ENCODE measurements at places on chromosomes 16 and 17.

DNA sequence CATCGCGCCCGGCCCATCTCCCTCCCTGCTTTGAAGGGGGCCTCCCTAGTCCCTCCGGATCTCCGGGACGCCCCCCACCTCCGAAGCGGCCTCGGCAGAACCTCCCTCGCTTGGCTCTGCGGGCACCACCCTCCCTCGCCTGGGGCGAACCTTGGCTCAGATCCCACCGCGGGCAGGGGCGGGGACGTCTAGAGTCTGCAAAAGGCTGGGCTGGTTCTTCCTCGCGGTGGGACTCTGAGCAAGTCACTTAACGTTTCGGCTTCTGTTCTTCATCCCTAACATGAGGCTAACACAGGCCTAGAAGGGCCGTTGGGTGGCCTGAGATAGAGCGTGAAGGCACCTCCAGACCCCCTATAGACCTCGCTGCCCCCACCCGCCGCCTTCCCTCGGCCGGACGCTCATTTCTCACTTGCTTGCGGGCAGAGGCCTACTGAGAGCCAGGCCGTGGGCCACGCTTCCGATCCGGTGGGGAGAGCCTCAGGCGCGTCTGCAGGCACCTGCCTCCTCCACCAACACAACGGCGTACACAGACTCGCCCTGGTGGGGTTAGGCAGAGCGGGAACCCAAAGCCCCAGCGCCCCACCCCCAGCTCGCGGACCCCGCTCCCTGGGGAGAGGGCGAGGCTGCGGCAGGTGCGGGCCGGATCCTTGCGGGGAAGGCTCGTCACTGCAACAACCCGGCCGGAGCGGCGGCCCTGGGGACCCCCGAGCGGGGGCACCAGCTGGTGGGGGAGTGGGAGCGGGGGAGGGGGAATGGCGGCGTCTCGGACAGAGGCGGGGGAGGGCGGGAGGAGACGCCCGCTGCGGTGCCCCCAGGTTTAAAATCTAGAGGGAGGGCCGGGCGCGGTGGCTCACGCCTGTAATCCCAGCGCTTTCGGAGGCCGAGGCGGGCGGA lies 5.4 kb downstream of the MYO1C start:
- DNase-seq: peak; percentile 19

DNA sequence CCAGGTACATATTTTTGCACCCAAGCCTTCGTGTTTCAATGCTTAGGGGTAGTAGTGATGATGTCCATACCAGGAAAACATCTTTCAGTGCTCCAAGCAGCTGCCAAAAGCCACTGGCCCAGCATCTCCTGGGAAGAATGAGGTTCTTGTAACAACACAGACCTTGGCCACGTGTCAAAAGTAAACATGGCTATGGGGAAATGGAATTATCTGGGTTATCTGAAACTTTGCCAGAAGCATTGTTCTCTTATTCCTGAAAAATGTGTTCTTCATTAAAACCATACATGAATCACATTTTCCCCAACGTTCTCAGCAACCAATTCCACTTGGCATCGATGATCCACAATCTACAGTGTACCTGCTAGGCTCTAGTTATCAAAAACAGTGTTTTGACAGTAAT lies 524.2 kb upstream of the EEF2KMT start:
- DNase-seq: no peak

- DNase-seq: no peak
These were observed 299.3 kb downstream of the XYLT1 start for GRCh38 chr16:17171250-17172143.

DNA sequence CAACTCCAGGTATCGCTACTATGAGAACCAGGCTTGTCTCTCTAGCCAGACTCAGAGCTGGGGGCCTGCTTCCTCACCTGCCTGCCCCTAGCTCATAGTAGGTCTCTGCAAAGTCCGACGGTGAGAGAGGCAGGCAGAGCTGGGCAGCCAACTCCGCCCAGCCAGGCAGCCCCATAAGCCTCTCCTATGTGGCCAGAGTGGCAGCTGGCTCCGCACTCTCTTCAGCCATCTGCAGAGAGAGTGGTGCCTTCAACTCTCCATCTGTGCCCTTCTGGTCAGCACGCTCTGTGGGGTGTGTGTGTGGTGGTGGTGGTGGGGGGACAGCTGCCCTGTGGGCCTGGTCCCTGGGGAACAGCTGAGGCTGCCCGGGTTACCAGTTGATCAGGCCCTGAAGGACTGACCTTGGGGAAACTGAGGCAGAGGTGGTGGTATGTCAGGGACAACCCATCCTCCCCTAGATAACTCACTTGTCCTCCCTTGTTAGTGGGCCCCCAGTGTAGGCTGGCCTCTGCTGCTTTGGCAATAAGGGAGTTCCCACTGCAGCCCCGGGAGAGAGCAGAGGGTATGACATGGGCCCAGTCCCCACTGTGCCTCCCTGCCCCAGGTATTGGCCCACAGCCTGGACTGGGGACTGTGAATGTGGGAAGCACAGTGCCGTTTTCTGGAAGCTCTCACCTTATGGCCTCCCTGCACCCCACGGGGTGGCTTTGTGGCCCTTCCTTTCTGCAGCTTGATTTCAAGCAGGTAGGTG lies 1.8 kb upstream of the ADGRG1 start:
- no peak for DNase-seq
